ENCODE measurements at places on chromosomes 7 and 10.
A peak's percentile ranks its signal among the peaks of the same experiment; 100 is the strongest.

GRCh38 chr10:132958883-132959558 lies 16.7 kb upstream of the CFAP46 start:
- DNase-seq = no peak

- peak; percentile 54 for DNase-seq
These were observed 77.9 kb downstream of the PCGF5 start for GRCh38 chr10:91298224-91298871.

- DNase-seq = no peak
These were observed 35.2 kb upstream of the WDFY4 start for GRCh38 chr10:48649349-48649944.

DNA sequence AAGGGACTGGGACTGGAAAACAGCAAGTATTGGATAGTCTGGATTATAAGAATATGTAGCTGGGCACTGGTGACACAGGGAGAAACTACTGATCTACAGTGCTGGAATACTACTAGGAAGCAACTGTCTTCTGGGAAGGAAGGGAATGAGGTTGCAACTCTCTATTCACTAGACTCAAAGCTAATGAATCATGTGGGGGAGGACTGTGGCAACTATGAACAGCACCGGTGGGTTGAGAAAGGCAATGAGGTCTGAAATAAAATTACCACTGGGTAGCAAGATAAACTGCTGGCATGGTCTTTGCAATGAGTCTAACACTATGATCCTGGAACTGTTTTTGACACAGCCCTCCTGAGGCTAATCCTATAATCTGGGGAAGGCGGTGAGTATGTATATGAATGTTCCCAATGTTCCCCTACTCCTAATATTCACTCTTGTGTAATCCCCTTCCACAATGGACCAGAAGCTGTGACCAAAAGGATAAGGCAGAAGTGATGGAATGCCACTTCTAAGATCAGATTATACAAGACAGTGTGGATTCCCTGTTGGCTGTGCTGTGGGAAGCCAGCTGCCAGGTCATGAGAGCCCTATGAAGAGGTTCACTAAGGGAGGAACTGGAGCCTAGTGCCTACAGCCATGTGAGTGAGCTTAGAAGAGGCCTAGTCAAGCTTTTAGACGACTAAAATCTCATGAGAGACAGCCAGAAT lies 101.3 kb upstream of the DNAJB12 start:
- DNase-seq = no peak

DNA sequence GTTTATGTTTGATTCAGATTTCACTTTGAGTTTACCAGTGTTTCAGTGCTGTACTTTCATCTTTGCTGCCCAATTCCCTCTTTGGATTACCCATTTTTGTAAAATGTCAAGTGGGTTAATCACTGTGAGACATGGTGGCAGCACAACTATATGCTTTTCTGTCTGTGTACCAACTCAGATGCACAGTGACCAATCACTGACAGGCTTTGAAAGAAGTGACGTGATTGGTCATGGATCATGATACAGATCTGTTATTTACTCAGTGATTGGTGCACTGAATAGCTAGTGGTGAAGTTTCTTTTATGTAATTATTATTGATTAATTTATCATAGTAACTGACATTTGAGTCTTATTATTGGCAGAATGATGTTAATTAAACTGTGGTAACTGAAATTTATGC lies 126.9 kb downstream of the SDK1 start:
- DNase-seq = no peak

GRCh38 chr10:71307469-71308085 lies 11.5 kb upstream of the SLC29A3 start:
- DNase-seq = no peak

- no peak for DNase-seq
These were observed 44.8 kb upstream of the GRID1 start for GRCh38 chr10:86411281-86411841.

DNA sequence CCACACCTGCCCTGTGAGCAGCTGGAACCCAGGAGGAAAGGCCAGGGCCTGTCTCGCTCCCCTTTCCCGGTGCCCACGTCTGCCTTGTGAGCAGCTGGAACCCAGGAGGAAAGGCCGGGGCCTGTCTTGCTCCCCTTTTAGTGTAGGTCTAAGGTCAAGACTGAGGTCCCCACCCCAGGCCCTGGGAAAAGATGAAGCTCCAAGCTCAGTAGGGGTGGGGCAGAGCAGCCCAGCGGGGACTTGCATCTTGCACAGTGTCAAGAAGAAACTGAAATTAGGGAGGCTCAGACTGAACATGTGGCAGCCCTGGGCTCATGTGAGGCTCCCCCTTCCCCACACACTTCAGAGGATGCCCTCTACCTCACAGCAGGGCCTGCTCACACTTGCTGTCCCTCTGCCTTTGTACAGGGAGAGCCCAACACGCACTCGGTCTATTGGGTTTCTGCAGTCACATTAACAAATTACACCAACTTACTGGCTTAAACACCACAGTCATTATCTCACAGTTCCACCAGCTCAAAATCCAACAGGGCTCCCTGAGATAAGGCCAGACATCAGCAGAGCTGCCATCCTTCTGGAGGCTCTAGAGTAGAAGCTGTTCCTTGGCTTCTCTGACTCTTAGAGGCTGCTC lies 12.4 kb downstream of the POLL start:
- no peak for DNase-seq

GRCh38 chr10:119268871-119269506 lies 61.6 kb downstream of the GRK5 start:
- no peak for DNase-seq

GRCh38 chr10:92517034-92517655 lies 56.7 kb downstream of the IDE start:
- peak; percentile 36 for DNase-seq

GRCh38 chr7:132211971-132212370 lies 364.3 kb downstream of the PLXNA4 start:
- DNase-seq = no peak

- DNase-seq = no peak
These were observed 165.0 kb downstream of the KMT2E start for GRCh38 chr7:105178928-105179541.

DNA sequence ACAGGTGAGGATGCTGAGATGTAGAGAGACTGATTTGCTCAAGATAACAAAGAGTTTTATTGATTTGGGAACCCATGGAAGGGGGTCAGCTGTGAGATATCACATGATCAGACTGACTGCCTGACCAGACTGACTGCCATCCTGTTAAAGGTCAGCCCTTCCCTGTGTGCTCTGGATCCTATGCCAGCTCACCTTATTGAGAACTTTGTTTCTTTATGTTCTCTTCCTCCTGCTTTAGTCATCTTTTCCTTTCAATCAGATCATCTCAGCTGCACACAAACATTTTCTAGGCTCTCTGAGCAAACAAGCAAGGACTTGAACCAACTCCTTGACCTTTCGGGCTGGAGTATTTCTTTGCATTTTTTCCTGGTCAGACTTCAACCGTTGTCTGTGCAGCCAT lies 50.0 kb upstream of the MTPN start:
- no peak for DNase-seq

GRCh38 chr7:47503281-47503680 lies 78.6 kb downstream of the TNS3 start:
- DNase-seq = no peak

GRCh38 chr7:131629217-131629882 lies 72.9 kb upstream of the PODXL start:
- DNase-seq = no peak

- DNase-seq = no peak
These were observed 8.5 kb downstream of the RPS24 start for GRCh38 chr10:78042058-78042751.

DNA sequence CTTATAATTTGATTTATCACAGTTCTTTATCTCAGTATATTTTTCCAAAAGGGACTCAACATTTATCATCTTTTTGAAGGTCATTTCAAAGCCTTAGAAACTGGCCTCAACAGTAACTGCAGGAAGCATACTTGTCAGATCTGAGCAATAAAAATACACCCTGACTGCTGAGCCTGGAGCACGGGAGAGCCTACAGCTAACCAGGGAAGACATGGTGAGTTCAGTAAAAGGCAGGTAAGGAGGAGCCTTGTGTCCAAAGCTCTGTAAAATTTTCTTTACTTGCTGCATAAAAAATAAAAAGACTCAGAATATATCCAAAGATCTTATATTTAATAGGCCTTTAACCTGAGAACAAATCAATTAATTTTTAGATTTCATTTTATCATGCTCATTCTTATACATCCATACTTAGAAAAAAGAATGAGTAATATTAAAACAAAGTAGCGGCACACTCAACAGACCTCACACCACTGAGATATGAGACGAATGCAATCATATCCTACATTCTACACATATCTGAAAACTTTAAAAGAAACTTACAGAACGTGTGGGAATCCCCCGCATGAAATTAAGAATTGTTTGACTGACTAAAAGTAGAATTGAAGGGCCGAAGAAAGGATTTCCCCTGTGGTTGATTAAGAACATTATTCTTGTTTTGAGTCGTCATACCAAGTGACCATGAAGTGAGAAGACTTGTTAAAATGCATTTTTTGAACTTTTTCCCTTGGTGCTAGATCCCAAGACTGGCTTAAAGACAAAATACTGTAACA lies 296.4 kb upstream of the MKLN1 start:
- DNase-seq = no peak

Measured in stimulated activated CD4-positive, alpha-beta T cell treated with anti-CD3 and anti-CD28 coated beads, Interleukin-1b, Interleukin-23, amount 100 ng/mL, for 1 hour (primary cell).